Stimulated activated CD4-positive, alpha-beta T cell treated with anti-CD3 and anti-CD28 coated beads, Interleukin-1b, Interleukin-23, amount 100 ng/mL, for 1 hour (primary cell): ENCODE measurements at places on chromosomes 6 and 20.

DNA sequence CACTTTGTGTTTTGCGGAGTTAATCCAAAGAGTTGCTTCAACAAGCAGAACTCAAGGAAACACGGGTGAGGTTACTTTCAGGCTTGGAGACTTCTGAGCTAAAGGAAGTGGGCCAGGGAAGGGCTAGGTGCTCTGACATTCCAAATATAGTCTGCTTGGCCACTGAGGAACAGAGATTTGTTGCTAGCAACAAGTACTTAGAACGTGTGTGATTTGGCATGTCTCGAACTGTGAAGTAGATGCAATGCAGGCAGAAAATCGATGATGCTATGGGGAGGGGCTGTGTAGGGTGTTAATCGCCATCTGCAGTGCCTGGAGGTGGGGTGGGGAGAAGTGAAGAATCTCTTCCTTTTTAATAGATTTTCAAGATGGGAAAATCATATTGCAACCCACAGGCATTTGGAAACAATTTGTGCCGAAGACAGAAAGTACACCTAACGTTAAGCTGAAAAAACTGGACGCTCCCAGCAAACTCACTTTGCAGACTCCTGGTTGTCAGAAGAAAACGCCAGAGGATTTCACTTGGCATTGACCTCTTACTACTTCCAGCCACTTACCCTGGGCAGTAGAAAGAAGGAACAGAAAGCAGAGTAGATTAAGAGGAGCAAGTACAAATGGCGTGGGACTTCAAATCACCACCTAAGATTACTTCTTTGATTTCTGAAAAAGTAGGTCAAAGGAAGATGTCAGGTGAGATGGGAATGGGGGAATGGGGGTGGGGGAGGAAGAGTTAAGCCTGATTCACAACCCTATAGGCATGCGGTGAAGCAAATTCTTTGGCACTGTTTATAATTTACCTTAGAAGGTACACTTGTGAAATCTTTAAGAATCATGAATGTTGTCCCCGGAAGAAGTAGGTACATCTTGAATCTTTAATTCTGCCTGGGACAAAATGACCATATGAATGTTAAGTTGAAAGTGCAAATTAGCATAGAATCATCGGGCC lies 314.1 kb downstream of the CD83 start:
- DNase-seq, result no peak

GRCh38 chr20:47487175-47487917 lies 14.3 kb upstream of the NCOA3 start:
- DNase-seq, result peak; percentile 14

DNA sequence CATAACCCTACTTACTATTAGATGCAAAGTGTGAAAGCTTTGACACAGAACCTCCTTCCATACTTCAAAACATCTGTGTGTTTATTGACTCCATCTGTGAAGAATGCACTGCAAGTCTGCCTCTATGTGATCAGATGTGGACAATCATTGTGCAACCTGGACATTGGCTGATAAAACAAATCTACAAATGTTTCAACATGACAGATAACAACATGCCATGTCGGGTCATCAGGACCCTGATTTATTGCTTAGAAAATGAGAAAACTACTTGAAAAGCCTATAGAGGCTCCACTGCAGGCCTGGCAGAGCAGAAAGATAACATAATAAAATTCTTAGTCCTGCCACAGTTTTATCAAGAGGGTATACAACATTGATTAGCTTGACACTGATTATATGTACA lies 1286.4 kb downstream of the GRIK2 start:
- DNase-seq, result no peak

GRCh38 chr6:157937916-157938315 lies 43.7 kb upstream of the SYNJ2 start:
- no peak for DNase-seq

- no peak for DNase-seq
Measured at GRCh38 chr6:37988127-37988526, 168.6 kb downstream of the ZFAND3 start.
